ENCODE measurements at places on chromosomes 16 and 17.

DNA sequence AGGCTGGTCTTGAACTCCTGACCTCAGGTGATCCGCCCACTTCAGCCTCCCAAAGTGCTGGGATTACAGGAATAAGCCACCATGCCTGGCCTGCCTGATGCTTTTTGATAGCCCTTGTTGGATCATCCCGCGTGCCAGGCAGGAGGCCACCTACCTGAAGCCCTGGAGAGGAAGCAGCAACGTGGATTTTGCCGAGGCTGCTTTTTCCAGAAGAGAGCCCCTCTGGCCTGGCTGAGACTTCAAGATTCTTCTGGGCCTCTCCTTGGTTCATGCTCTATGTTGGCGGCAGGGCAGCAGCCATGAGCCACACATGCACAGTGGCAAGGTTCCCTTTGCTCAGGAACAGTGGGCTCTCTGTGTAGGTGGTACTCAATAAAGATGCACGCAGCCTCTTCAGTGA, 11.5 kb downstream of the KATNB1 start:
- no peak for DNase-seq
- no peak overlapping the region for H3K4me3 ChIP-seq
- H3K27ac ChIP-seq = no peak overlapping the region
- no peaks in the 10 kb centered on the region for H3K4me1 ChIP-seq
- no peaks in the 10 kb centered on the region for H3K36me3 ChIP-seq

GRCh38 chr16:11090232-11090631, 145.9 kb downstream of the CLEC16A start:
- no peak overlapping the region for H3K4me3 ChIP-seq
- no peak overlapping the region for H3K27ac ChIP-seq
- no peaks in the 10 kb centered on the region for H3K27me3 ChIP-seq
- H3K4me1 ChIP-seq = no peaks in the 10 kb centered on the region
- peaks cover 4% of the 10 kb centered on the region for H3K36me3 ChIP-seq

- no peak within 1 kb of the TSS for H3K4me3 ChIP-seq
- DNase-seq = peak; percentile 81
- peak within 1 kb of the TSS; percentile 45 for H3K27ac ChIP-seq
Observed at GRCh38 chr16:566475-567372, at the start of gene NHLRC4. NHLRC4 (plus strand) TSS chr16:567005; CDS start chr16:568048, 1,043 bp downstream.

DNA sequence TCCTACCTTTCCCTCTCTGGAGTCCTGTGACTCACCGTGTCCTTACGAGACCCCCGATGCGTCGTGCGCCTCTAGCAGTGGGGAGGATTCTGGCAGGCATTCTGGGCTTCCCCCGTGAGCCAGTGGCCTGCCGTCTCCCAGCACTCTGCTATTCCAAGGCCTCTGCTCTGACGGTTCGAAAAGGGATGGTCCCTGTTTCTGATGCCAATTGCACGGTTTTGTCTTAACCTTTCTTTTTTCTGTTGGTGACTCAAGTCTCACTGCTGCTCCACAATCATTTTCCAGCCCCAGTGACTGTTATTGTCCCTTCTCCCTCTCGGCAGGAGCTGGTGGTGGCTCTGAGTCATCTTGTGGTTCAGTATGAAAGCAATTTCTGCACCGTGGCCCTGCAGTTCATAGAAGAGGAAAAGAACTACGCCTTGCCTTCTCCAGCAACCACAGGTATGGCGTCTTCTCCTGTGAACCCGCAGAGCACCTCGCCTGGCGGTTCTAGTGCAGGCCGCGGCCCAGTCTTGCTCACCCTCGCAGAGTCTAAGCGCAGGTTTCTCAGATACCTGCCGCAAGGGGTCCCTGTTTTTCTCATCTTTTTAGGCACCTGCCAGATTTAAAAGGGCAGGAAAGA, 100.1 kb upstream of the CHMP6 start:
- peaks cover 4% of the 10 kb centered on the region for H3K4me1 ChIP-seq
- H3K4me3 ChIP-seq = no peak overlapping the region
- no peaks in the 10 kb centered on the region for H3K27me3 ChIP-seq
- DNase-seq = no peak

DNA sequence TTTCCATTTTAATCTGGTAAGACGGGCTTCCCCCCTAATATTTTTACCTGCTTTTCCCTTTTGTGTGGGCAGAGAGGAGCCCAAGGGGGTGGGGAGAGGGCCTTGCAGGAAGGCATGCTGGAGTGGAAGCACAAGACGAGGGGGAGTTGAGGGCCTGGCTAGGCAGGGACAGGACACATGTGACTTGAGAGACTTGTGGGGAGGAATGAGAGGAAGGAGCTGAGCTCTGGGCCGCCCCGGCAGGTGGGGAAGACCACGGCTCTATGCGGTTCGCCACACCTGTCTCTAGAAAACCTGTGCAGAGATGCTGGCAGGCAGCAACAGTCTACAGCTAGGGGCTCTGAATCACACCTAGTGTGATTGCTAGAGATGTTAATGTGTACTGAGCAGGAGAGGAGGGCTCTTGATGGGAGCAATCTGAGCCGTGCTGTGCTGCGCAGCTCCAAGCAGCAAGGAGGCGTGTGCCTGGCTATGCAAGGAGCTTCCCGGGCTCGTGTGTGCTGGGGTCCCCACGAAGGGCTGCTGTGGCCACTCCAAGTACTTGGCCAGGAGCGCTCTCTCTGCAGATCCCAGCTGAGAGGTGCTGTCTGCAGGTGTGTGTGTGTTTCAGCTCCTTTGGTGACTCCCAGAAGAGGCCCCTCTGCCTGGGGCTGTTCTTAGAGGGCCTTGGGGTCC, 50.2 kb downstream of the PDPK1 start:
- no peak for DNase-seq
- H3K27me3 ChIP-seq = no peaks in the 10 kb centered on the region
- H3K4me3 ChIP-seq = no peak overlapping the region
- peaks cover 67% of the 10 kb centered on the region for H3K36me3 ChIP-seq

DNA sequence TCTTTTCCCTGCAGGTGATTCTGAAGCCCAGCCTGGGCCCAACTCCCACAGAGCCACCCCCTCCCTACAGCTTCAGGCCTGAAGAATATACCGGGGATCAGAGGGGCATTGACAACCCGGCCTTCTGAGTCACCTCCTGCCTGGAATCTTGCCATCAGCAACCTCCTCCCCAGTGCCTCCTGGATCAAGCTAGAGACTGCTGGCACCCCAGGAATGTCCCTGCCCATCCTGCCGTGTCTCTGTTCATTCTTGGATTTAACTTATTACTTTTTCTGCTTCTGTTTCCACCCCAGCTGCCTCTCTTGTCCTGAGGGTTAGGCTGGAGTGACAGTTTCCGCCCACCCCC, 4.9 kb downstream of the TMEM92 start:
- no peak overlapping the region for H3K4me3 ChIP-seq
- no peak overlapping the region for H3K27ac ChIP-seq
- H3K4me1 ChIP-seq = no peaks in the 10 kb centered on the region
- peaks cover 3% of the 10 kb centered on the region for H3K27me3 ChIP-seq

- no peak for DNase-seq
- no peak overlapping the region for H3K27ac ChIP-seq
- peaks cover 38% of the 10 kb centered on the region for H3K27me3 ChIP-seq
- H3K36me3 ChIP-seq = no peaks in the 10 kb centered on the region
- H3K4me1 ChIP-seq = peaks cover 7% of the 10 kb centered on the region
- H3K4me3 ChIP-seq = no peak overlapping the region
Observed at GRCh38 chr17:47848198-47848513, 2.8 kb downstream of the SP6 start.

DNA sequence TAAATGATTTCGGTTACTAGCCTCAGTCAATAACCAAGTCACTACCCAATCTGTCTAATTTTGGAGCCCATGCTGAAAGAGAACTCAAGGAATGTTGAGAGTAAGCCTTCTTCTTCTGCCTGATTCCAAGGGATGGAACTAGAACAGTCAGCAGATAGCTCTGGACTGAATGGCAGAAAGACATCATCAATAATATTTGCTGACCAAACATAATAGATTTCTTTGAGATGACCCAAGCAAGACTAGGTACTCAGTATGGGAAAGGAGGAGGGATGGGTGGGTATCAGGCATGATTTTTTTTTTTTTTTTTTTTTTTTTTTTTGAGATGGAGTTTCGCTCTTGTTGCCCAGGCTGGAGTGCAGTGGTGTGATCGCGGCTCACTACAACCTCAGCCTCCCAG, 330.1 kb downstream of the CNTNAP4 start:
- no peak overlapping the region for H3K27ac ChIP-seq
- no peak for DNase-seq
- H3K4me1 ChIP-seq = no peaks in the 10 kb centered on the region
- no peaks in the 10 kb centered on the region for H3K27me3 ChIP-seq
- no peaks in the 10 kb centered on the region for H3K36me3 ChIP-seq

DNA sequence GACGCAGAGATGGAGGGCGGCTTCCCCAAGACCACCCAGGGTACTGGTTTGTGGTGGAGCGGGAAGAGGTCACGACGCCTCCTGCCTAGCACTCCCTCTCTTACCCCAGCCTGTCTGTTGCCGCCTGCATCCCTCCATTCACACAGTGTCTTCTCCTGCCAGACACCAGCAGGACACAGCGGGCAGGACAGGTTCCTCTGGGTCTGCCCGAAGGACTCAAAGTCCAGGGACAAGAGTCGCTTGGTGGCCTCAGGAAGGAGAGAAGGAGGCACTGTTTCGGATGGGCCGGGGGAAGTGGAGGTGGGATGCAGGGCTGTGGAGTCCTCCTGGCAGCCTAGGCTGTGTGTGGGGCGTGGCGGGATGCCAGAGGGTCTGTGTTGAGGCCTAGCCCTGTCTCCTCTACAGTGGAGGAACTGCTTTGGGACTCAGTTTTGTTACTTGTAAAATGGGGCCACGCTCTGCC, 19.6 kb upstream of the TNS4 start:
- H3K27me3 ChIP-seq = no peaks in the 10 kb centered on the region
- peaks cover 19% of the 10 kb centered on the region for H3K4me1 ChIP-seq
- H3K36me3 ChIP-seq = no peaks in the 10 kb centered on the region
- H3K27ac ChIP-seq = no peak overlapping the region
- H3K4me3 ChIP-seq = no peak overlapping the region
- DNase-seq = peak; percentile 9

- no peaks in the 10 kb centered on the region for H3K27me3 ChIP-seq
- no peak overlapping the region for H3K27ac ChIP-seq
- H3K4me3 ChIP-seq = no peak overlapping the region
- no peaks in the 10 kb centered on the region for H3K36me3 ChIP-seq
- no peak for DNase-seq
Observed at GRCh38 chr17:7425756-7426155, 340 bp downstream of the SPEM2 start.

GRCh38 chr17:50934672-50935220, 68.6 kb upstream of the TOB1 start:
- no peak for DNase-seq
- H3K36me3 ChIP-seq = no peaks in the 10 kb centered on the region
- H3K4me1 ChIP-seq = peaks cover 24% of the 10 kb centered on the region
- H3K27ac ChIP-seq = peak overlapping the region; percentile 69
